ENCODE measurements at places on chromosomes 12 and 14.

DNA sequence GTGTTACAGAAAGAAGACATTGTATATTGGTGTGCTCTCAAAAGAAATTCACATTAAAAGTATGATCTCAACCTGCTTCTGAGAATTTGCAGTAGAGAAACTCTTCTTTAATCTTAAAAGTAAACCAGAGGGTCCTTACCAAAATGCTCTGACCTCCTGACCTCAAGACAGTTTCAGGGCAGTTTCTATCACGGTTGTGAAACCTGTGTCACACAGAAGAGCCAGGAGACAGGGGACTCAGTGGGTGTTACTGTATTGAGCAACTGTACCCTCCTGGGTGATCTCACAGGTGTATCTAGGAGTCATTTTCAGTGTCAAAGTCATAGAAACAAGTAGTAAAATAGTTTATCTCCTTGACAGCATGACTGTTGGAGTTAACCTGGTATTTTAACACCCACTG is 178.0 kb downstream of the GRIP1 start:
- DNase-seq: no peak

DNA sequence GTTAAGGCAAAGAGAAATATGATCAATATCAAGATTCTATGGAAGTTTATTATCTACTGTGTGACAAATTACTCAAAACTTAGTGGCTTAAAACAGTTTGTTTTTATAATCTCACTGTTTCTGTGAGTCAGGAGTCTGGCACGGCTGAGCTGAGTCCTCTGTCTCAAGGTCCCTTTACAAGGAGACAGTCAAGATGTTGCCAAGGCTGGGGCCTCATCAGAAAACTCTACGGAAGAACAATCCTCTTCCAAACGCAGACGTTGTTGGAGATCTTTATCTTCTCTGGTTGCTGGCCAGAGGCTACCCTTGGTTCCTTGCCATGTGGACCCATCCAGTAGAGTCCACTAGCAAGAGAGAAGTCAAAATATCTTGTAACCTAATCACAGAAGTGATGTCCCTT is 100.6 kb upstream of the CCND2 start:
- no peak for DNase-seq

- no peak for DNase-seq
These were observed 24.2 kb downstream of the CCDC92 start for GRCh38 chr12:123948401-123948795.

DNA sequence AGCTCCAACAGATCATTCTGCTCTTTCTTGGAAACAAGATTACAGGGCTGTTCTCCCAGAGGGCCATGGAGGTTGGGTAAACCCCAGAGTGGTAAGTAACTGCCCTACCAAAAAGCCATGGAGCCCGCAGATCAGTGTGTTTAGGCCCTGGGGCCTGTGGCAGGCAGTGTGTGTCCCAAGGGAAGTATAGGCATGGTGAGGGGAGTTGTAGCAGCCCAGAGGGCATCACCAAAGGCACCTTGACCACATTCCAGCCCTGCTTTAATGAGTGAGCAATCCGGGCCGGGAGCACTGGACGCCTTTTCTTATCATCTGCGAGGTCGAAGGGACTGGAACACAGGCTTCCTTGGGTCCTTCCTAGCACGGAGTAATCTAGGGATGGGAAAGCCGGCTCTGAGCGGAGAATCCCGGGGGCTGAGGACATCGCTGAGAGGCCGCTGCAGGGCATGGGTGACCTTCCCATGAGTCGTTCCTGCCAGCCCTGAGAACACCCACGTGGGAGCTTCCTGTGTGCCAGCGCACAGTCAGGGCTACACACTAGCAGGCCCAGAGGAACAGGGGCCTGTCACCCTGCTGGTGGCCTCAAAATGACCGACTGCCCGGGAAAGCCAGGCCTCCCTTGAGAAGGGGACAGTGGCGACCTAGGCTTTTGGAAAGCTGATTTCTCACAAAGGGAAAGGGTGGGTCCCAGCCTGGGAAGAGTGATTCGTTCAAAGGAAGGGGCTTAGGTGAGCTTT is 91.3 kb downstream of the NINJ2 start:
- DNase-seq: no peak

- no peak for DNase-seq
These were observed 207.0 kb upstream of the CDKN3 start for GRCh38 chr14:54189748-54190354.

DNA sequence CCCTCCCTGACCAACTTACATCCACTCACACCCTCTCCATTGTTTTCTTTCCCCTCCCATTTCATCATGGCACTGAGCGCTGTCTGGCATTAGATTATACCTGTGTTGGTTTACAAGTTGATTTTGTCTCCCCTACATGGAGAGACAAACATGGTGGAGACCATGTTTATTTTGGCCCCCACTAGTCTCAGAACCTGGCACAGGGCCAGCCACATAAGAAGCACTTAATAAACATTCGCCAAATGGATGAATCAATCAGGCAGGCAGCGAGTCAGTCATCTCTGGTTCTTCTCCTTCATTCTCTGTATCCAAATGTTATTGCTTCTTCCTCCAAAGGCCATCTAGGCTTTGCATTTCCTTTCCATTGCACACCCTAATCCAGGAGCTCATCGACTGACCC is 177.4 kb downstream of the DPF3 start:
- no peak for DNase-seq

DNA sequence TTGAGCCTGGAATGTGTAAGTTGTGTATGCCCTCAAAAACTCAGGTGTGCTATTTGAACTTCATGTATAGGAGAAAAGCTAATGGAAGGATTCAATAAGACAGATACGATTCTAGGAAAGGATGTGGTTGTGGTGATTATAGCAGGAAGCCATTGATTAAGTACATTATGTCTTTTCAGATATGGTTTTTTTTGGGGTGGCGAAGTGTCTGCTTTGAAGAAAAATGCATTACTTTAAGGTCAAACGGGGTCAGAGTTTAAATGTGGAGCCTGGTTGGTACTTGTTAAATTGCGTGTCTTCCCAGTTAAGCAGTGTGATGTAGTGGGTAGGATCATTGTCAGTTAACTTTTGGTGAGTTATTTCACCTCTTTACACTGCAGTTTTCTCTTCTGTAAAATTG is 13.0 kb upstream of the NUP107 start:
- no peak for DNase-seq

DNA sequence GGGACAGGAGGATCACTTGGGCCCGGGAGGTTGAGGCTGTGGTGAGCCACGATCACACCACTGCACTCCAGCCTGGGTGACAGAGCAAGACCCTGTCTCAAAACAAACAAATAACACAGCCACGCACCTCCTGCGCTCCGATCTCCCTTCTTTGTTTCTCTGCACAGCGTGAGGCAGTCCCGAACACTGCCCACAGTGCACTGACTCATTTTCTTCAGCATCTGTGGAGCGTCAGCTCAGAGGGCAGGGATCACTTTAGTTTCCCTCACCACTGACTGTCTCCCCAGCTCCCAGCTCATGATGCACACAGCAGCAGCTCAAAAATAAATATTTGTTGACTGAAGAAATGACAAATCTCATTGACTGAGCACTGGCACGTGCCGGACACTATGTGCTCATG is 883 bp upstream of the MYL2 start:
- no peak for DNase-seq

- no peak for DNase-seq
These were observed 1408.4 kb upstream of the TMEM132C start for GRCh38 chr12:126858560-126858959.

- no peak for DNase-seq
These were observed 16.4 kb upstream of the SAMD4A start for GRCh38 chr14:54550514-54550913.

DNA sequence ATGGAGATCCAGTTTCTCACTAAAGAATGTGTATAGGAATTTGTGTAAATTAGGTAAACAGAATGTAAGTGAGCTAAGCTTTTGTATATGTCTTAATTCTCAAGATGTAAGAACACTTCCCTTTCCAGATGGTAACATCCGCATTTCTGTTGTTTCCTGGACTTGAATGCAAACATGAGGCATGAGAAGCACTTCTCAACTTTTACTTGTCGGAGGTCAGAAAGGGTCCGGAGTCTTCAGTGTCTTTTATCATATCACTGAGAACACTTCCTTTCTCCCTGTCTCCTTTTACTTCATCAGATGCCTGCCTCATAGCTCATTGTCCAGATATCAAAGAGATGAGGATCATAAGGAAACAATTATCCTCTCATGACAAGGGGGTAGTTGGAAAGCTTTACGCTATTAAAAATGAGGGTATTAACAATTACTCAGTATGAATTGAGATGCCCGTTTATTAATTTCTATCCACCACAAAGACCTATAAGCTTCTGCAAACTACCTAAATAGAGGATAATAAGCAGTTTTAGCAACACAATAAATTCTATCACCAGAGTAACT is 214.1 kb upstream of the FLRT2 start:
- no peak for DNase-seq

- peak; percentile 36 for DNase-seq
These were observed 1.0 kb upstream of the CLIP1 start for GRCh38 chr12:122423258-122424165.

DNA sequence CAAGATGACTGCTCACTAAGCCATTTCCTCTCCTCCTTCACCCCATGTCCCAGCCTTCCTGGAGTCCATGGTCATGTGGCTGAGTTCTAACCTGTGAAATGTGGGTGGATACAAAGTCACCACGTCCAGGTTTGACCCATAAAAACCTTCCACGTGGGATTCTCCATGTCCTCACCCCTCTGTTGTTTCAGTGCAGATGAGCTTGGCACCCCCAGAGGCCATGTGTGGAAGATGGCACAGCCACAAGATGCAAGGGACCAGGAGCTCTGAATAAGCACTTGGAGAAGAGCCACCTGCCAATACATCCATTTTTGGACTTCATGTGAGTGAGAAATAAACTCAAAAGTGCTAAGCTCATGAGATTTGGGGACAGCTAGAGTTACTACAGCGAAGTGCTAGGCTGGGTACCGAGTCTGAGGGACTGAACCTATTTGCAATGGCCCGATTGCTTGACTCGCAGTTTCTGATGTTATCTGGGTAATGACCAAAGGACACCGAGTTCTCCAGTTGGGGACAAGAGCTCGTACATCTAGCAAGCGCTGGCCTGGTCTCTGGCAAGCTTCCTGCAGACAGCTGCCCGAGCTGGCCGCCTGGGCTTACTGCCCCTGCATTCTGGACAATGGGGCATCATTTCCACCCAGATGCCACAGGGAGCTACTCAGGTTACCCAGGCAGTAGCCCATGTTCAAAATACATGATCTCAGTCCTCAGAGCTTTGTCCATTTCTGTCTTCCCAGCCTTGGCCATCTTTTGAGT is 7.7 kb upstream of the SLC24A4 start:
- DNase-seq: no peak

DNA sequence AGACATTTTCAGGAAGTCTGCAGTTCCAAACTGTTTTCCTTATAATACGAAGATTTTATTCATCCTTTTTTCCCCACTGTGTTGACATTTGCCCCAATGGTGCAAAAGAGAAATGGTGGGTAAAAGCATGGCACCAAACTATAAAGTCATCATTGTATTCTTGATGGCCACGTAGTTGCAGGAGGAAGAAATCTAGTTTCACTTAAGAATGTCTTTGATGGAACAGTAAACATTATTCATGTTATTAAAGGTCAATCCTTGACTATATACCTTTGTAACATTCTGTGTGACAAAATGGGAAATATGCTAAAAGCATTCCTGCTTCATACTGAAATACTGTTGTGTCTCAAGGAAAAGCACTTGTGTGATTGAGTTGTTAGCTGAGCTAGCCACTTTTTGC is 80.1 kb downstream of the PRKCH start:
- DNase-seq: no peak

DNA sequence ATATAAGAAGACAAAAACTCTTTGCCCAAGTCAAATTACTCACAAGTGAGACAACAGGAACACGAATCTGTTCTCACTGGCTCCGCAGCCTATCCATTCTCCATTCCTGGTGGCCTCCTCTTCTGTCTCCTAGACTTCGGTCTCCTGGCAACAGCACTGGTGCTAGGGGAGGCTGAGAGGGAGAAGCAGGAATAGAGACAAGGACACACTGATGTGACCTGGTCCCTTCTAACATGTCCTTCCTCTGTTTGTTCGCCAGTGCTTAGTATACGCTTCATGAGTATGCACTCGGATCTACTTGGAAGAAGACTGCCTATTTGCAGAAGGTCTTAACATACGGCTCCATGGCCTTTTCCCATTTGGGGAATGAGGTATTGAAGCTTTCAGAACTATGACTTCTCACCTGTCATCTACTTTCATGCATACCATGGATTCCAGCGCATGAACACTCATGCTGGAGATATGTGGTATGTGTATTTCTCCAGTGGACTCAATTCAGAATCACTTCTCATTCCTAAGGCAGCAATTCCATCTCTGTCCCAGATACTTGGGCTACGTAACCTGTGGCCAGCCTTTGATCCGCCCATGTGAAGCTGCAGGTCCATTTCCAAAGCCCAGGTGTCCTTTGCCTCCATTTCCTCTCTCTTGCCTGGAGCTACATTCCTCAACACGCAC is 33.9 kb downstream of the BHLHE41 start:
- no peak for DNase-seq

- DNase-seq: no peak
These were observed 35.5 kb upstream of the UNC79 start for GRCh38 chr14:93395231-93395630.

GRCh38 chr12:104649217-104649824 is 192.6 kb downstream of the CHST11 start:
- DNase-seq: no peak

- DNase-seq: no peak
These were observed 5.4 kb downstream of the KRT8 start for GRCh38 chr12:52899338-52900035.

GRCh38 chr12:29426498-29426897 is 45.5 kb upstream of the ERGIC2 start:
- DNase-seq: no peak

DNA sequence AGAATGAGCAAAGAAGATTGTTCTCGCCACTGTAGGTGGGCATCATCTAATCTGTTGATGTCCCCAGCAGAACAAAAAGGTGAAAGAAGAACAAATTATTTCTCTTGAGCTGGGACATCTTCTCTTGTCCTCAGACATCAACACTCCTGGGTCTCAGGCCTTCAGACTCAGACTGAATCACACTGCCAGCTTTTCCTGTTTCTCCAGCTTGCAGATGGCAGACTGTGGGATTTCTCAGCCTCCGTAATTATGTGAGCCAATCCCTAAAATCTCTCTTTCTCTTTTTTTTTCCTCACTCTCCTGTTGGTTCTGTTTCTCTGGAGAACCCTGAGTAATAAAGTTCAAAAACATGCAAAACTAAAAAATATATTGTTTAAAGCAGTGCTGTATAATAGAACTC is 3.7 kb upstream of the TMPRSS12 start:
- DNase-seq: no peak

DNA sequence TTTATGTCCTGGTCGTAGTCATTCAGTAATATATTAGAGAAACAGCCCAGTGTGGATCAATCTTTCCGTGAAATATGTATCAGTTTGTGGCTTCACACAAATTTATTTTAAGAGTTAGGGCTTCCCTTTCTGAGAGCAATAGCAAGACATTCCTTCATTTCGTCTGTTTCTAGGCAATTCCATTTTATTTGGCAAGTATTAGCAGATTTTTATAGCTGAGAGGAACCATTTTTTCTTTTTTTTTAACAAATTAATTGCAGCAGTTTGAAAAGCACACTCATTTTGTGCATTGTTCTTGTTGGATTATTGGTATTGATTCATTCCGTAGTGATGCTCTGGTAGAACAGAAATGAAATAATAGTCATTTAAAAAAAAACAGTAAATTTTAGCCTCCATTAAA is 132.9 kb downstream of the SRGAP1 start:
- DNase-seq: no peak

GRCh38 chr14:105472486-105472991 is 2.1 kb upstream of the CRIP2 start:
- no peak for DNase-seq

Measured in activated naive CD8-positive, alpha-beta T cell treated with anti-CD3 and anti-CD28 coated beads, Interleukin-2, amount 10 ng/mL, durations not matched to agents 7 days and 5 days (primary cell).